ENCODE measurements at places on chromosomes 6 and 20.

- DNase-seq = no peak
Observed at GRCh38 chr6:106146852-106147351, 60.8 kb downstream of the PRDM1 start.

DNA sequence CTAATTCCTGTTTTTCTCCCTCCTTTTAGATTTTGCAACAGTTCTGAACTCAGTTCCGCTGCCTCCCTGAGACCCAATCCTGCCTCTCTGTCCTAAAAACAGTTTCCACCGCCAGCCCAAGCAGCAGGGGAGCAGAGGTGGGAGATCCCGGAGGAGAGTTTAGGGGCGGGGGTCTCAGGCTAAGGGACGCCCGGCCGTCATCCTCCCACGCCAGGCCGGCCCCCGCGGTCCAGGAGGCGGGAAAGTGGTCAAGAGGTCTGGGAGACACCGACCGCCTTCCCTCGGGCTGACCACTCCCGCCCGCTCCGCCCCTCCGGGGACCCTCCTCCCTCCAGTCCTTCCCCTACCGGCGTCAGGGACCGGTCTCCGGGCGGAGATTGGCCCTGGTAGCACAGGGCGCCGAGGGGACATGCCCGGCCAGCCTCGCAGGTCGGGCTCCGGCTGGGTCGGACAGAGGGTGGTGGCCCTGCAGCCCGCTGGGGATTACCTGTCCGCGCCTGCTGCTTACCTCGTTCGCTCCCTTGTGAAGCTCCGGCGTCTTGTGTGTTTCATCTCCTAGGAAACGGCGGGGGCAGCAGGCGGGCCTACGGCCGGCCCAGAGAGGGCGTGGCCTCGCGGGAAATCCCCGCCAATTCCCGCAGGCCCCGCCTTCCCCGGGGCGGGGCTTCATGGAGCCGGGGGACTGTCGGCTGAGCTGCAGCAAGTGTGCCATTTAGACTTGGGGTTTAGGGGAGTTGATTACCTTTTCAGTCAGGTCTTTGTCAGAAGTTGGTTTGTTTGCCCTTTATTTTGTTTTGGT, at the start of gene MAK:
TSS of gene MAK (minus strand) at position 545 of the 799 bp plus-strand sequence. CDS start 7,891 bp downstream, outside the sequence.
- DNase-seq = peak; percentile 43

DNA sequence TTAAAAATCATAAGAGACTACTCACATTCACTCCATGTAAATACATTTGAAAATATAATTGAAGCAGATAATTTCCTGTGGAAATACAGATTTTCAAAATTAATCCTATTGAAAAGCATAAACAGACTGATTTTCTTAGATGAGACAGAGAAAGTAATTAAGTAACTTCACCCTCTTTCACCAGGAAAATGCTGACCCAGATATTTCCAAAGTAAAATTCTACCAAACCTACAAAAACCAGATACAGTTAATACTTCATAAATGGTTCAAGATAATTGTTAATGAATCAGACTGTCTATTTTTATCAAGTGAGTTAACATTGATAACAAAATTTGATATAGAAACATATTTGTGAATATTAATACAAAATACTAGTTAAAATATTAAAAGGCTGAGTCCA, 233.5 kb upstream of the KHDRBS2 start:
- no peak for DNase-seq

DNA sequence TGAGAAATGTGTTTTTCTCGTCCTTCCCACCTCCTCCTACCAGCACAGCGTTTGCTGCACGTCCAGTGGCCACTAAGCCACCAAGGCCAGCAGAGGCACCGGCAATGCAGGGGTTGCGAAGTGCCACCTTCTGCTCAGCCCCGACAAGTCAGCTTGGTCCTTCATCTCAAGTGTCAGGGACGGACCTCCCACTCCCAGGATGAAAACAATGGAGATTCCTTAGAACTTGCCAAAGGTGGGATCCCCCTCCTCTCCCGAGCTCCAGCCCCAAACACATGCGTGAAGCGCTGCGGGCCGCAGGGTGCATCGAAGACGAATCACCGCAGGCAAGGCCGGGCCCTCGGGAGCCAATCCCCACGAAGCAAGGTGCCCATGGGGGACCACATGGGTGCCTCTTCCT, 60.8 kb downstream of the WDR27 start:
- no peak for DNase-seq

DNA sequence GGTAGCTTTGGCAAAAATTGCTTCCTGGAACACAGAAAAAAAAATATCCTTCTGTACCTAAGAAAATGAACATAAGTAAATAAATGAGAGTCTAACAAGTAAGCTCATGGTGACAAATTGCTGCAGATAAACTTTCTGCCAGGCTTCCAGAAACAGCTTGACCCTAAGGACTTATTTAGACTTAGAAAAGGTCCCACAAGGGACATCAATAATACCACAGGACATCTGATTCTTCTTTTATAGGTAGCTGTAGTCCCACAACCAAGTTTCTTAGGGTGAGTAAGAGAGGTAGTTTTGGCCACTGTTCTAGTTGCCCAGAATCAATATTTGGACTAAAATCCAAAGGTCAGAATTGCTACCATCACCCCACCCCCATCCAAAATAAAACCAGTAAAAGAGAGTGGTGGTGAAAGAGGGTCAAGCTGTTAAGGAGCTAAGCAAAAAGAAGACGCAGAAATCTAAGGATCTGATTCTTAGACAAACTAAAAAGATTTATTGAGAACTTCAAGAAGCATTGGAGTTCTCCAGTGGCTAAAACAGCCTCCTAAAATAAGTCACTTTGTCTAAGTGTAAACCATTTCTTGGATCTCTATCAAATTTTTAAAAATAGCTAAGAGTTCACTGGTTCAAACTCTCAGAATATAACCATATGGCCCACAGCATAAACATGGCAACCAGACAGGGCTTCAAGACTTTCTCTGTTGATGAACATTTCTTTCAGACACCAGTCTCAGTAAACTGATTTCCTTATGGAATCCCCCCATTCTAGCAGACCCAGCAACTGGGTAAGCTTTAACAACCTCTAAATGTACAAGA, 180.6 kb downstream of the PTPRK start:
- no peak for DNase-seq

DNA sequence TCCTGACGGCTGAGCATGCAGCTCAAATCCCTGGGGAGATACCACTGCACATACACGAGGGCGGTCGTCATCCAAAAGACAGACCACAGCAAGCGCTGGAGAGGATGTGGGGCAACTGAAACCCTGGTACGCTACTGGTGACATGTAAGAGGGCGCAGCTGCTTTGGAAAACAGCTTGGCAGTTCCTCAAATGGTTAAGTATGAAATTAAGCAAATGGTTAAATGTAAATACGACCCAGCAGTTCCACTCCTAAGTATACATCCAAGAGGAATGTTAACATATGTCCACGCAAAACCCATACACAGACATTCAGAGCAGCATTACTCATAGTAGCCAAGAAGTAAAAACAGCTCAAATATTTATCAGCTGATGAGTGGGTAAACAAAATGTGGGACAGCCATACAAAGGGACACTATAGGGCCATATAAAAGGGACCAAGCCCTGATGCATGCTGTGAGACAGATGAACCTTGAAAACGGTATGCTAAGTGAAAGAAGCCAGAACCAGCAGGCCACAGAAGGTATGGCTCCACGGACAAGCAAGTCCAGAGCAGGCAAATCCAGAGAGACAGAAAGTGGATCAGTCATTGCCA, 38.5 kb downstream of the RIPOR3 start:
- peak; percentile 89 for DNase-seq

DNA sequence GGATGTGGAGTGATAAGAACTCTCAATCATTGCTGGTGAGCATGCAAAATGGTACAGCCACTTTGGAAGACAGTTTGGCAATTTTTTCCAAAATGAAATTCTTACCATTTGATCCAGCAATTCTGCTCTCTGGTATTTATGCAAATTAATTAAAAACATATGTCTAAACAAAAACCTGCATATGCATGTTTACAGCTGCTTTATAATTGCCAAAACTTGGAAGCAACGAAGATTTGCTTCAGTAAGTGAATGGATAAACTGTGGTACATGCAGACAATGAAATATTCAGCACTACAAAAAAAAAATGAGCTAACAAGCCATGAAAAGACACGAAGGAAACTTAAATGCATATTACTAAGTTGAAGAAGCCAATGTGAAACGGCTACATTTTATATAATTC, 55.5 kb upstream of the SMLR1 start:
- no peak for DNase-seq

DNA sequence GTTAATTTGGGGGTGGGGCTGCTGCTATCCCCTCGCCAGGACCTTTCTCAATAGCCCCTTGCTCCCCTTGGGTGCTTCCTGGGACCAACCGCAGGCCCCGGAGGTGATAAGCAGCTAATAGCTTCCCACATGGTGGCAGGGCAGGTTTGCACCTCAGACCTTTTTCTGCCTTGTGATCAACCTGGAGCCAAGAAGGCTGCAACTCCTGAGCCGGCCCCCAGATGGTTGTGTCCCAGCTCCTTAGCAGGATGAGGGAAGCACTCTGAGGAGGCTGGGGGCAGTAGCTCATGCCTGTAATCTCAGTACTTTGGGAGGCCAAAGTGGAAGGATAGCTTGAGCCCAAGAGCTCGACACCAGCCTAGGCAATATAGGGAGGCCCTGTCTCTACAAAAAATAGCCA, 85.5 kb downstream of the BMP7 start:
- DNase-seq = no peak

DNA sequence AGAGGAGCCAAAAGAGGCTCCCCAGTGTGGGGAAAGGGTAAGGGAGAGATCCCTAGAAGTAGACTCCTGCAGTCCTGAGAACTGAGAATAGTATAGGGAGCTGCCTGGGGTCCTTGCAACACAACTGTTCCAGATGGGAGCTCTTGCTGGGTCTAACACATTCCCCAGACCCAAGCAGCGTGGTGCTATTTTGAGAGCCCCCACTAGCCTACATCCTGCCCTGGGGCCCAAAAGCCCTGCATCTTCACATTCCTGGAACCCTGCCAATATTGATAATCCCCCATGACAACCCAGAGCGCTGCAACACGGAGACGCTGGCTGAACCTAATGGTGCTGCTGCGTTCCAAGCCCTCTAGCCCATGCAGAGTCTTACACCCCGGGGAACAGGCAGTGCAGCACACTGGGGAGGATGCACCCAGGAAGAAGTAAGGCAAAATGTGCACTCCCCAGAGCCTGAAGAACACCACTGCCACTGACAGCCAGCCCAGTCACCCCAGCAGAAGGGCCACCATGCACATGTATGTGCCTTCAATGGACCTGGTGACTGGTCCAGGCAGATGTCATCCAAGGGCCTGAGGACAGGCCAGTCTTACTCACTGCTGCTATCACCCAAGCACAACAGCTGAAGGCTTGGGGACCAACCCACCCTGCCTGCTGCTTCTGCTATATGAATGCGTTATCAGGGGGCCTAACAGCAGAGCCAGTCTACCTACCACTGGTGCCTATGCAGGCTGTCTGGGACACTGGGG, 7.0 kb upstream of the RNF217 start:
- DNase-seq = no peak

DNA sequence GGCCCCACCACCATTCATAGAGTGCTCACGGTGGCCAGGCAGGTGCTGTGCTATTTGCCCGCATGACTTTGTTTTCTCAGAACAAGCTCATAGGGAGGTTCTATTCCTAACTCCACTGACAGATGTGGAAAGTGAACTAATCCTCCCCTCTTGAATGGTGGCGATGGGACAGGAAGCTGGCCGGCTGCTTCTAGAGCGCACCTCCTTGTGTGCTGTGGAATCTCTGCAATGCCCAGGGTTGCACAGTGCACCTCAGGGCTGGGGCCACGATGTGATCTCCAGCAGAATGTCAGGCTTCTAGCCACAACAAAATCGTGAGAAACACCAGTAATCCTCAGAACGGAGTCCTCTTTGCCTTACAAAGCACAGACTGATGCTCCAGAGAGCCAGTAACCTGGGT, 53.8 kb upstream of the SLC22A23 start:
- DNase-seq = no peak

DNA sequence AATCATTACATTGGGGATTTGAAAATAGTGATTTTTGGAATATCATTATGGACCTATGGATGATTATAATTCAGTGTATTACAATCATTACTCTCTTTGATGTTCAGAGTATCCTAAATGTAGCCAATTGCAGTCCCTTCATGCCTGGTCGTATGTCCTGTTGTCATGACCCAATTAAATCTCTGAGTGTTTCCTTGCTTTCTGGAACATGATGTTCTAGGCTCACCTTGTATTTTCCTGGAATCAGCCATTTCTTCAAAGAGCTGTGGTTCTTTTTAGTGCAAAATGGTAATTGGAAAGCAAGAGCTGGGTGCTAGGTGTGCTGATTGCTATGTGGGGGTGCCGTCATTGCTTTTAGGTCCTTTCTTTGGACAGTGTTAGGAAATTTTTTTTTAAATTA, 100.7 kb upstream of the RNF24 start:
- no peak for DNase-seq

DNA sequence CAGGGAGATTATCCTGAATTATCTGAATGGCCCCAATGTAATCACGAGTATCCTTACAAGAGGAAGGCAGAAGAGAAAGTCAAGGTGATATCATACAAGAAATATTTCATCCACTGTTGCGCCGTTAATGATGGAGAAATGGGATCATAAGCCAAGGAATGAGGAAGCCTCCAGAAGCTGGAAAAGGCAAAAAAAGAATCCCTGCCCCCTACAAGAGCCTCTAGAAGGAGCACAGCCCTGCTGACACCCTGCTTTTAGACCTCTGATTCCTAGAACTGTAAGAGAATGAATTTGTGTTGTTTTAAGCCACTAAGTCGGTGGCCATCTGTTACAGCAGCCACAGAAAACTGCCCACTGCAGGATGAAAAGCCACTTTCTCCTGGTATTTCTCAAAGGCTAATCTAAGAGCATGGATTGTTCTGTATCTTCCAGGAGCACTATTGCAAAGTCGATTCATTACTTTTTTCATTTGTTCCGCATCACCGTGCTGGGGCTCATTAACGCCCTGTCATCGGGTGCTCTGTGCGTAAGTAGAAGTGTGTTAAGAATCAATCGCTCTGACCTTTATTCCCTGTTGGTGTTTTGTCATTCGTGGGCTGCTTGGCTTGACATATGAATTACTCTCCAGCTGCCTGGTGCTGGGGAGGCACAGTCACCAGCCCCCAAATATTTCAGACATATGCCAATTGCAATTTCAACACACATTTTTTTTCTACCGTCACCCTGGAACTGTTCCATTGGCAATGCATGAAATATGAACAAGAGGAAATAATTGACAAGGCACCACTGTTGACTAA, 117.0 kb downstream of the PCSK2 start:
- DNase-seq = no peak

DNA sequence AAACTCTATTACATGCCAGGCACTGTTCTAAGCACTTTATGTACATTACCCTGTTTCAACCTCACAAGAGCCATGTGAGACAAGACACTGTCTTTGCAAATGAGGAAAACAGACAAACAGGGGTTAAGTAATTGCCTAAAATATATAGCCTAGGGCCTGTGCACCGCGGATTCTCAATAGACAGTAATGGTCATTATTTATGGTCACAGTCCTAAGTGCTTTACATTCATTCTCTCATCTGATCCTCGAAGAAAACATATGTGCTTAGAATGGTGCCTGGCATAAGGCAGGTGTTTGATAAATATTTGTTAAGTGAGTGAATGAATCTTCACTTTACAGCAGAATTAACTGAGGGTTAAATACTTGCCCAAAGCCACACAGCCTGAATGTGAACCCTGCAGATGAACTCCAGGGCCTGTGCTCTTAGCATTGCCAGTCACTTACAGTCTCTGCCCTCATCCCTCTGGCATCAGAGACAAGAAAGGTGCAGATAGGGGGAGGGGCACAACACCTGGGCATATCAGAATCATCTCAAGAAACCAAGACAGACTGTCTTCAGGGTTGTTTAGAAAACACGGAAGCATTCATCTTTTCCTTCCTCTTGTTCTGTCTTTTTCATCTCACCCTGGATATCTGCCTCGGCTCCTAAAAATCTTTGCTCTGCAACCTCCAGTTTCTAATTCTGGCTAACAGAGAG, 92.8 kb upstream of the SASH1 start:
- no peak for DNase-seq

All from HL-60 (cell line).